Ovary (tissue), 10 donors: ENCODE measurements at places on chromosomes 13 and 19.

GRCh38 chr13:112888238-112889111 is 80.5 kb upstream of the MCF2L start:
- no peak for DNase-seq
- H3K4me3 ChIP-seq = no peak overlapping the region
- peaks cover 3% of the 10 kb centered on the region for H3K4me1 ChIP-seq
- no peaks in the 10 kb centered on the region for H3K36me3 ChIP-seq
- no peaks in the 10 kb centered on the region for H3K27me3 ChIP-seq

DNA sequence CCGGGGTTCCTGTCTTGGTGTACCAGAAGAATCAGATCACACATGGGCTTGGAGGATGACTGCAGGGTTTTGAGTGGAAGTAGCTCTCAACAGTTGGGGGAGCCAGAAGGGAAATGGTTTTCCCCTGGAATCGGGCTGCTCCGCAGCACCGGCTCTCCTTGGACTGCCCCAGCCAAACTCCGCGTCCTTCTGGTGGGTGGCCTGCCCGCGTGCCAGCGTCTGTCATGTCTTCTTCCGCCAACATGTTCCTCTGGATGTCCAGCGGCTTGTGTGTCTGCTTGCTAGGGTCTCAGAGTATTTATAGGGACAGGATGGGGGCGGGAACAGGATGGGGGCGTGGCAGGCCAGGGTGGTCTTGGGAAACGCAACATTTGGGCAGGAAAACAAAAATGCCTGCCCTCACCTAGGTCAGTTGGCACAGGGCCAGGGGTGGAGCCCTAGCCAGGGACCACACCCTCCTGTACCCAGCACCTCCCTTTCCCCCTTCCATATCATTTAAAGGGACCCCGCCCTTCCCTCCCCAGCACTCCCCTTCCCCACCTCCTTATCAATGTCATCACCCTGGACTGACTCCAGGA is 1.3 kb upstream of the ZNF30 start:
- H3K36me3 ChIP-seq = no peaks in the 10 kb centered on the region
- peak; percentile 12 for DNase-seq

GRCh38 chr13:46617229-46617721 is 64.3 kb downstream of the LRCH1 start:
- H3K36me3 ChIP-seq = no peaks in the 10 kb centered on the region
- H3K27ac ChIP-seq = peak overlapping the region; percentile 71
- DNase-seq = no peak
- H3K27me3 ChIP-seq = no peaks in the 10 kb centered on the region
- H3K4me1 ChIP-seq = peaks cover under 1% of the 10 kb centered on the region

GRCh38 chr13:96821381-96821780 is 172.9 kb downstream of the OXGR1 start:
- H3K27me3 ChIP-seq = no peaks in the 10 kb centered on the region
- H3K27ac ChIP-seq = no peak overlapping the region
- H3K4me1 ChIP-seq = no peaks in the 10 kb centered on the region
- no peak for DNase-seq

DNA sequence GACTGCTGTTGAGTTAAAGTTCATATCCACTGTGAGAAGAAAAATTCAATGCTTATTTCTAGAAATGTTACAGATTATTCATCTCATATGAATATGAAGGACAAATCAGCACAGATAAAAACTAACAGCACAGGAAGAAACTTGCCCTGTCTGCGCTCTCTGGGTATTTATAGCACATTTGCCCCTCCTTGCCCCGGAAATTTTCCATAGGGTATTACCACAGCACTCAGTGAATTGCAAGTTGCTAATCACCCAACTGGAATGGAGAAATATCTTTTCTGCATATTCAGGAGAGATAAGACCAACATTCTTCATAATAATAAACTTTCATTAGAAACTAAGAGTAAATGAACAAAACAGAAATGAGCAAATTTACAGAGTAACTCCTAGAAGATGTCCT is 318.0 kb upstream of the KLF12 start:
- no peak overlapping the region for H3K4me3 ChIP-seq
- DNase-seq = no peak
- peaks cover 4% of the 10 kb centered on the region for H3K4me1 ChIP-seq
- H3K27ac ChIP-seq = no peak overlapping the region
- H3K27me3 ChIP-seq = no peaks in the 10 kb centered on the region

DNA sequence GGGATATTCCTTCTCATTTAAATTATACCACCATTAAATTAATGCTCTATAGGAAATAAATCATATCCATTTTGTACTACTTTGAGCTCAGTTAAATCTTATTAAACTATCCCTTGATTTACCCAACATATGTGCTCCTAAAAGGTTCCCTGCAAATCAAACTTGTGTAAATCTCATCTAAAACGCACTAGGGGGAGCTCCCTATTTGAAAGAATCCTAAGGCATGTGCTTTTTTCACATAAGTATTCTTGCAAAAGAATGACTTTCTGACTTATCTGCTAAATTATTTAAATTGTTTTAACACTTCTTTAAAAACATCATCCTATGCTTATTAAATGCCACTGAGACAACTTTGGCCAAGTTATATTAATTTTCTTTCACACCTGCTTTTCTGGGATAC is 7.9 kb downstream of the INTS6 start:
- no peaks in the 10 kb centered on the region for H3K27me3 ChIP-seq
- DNase-seq = no peak
- no peaks in the 10 kb centered on the region for H3K36me3 ChIP-seq
